ENCODE measurements at places on chromosomes 3 and 15.

DNA sequence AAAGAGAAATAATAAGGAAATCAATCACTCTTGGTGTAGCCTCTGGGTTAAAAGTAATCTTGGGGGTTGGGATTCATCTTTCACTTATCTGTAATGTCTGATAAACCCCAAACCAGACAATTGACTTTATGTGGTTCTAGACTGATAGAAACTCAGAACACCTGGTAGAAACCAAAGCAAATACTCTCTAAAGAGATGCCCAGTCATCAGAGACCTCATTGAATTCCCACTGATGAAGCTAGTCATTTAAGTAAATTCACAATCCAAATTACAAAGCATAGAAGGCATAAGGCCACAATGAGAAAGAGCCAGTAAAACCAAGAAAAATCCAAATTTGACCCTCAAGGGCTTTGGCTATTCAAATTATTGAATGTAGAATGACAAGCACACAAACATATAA lies 250.6 kb downstream of the MBNL1 start:
- DNase-seq: no peak

- DNase-seq: peak; percentile 57
Measured at GRCh38 chr15:40008061-40008765, 30.8 kb downstream of the SRP14 start.

- no peak for DNase-seq
Measured at GRCh38 chr3:194857469-194858113, 171.9 kb downstream of the FAM43A start.

DNA sequence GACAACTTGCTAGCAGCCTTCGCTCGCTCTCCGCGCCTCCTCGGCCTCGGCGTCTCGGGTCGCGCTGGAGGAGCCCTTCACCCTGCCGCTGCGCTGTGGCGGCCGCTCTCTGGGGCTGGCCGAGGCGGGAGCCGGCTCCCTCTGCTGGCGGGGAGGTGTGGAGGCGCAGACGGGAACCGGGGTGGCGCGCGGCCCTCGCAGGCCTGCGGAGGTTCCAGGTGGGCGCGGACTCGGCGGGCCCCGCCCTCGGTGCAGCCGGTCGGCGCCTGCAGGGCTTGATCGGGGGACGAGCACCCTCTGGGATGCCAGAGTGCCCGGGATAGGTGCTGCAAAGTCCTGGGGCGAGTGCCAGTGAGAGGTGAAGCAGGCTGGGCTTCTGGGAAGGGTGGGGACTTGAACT lies 989.9 kb downstream of the ROBO2 start:
- DNase-seq: no peak

DNA sequence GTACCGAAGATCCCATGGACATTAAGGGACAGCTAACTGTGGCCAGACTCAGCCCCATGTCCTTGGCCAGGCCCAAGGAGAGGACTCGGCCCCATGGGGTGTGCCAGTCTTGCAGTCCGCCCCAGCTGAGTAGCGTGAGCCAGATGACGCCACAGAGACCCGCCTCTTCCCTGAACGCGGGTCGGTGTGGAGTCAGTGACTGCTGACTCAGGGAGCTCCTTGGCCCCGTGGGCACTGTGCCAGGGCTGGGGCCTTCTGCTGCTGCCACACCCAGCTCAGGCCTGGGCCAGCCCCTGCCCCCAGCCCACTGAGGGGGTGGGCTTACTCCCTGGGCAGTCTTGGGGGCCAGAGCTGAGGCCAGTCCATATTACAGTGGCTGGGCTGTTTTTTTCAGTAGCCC lies 52.8 kb downstream of the PLXNA1 start:
- peak; percentile 98 for DNase-seq

DNA sequence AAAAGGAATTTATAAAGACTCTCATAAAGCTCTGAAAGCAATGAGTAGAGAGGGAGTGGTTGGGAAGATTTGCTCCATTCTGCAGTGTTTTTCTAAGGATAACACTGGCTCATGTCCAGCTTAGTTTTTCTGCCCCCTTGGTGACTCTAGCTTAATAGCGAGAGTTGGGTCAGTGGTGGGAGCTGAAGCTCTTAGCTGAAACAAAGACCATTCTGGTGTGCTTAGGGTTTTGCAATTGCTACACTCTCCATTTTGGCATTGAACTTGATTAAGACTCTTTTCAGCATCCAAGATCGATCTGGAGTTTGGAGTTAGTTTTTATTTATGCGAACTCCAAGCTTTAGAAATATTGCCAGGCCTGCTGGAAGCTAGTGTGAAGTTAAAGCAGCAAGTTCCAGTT lies 98.0 kb downstream of the ATG7 start:
- DNase-seq: no peak

- DNase-seq: peak; percentile 67
Measured at GRCh38 chr15:85725564-85725963, 69.2 kb downstream of the KLHL25 start.

DNA sequence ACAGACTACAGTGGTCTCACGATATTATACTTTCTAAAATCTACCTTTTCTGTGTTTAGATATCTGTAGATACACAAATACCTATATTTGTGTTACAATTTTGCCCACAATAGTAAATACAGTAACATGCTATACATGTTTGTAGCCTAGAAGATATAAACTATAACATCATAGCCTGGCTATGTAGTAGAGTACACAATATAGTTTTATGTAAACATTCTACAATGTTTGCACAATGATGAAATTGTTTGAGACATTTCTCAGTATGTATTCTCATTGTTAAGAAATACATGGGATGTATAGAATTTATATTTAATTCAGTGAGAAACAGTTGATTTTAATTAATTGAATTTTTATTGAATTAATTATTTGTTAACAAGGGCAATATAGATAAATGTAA lies 1367.0 kb downstream of the OTOL1 start:
- no peak for DNase-seq

DNA sequence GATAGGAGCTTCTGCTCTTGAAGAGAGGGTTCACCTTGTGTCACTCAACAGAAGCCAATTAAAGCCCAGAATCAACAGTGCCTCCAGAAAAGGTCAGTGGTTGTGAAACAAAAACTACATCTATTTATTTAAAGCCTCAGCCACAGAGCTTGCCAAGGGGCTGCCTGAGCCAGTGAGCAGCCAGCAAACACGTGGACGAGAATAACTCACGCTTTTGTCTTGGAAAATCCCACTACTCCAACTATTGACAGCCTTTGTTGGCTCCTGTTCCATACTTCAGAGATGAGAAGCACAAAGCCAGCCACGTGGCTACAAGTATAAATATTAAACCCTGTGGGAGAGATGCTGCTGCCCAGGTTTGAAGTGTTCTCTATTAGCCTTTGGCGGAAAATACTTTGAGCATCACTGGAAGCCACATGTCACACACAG lies 10.3 kb downstream of the GPR156 start:
- DNase-seq: no peak

GRCh38 chr15:88979674-88980073 lies 66.5 kb upstream of the MFGE8 start:
- DNase-seq: no peak
